ENCODE measurements at places on chromosomes 5 and 9.

DNA sequence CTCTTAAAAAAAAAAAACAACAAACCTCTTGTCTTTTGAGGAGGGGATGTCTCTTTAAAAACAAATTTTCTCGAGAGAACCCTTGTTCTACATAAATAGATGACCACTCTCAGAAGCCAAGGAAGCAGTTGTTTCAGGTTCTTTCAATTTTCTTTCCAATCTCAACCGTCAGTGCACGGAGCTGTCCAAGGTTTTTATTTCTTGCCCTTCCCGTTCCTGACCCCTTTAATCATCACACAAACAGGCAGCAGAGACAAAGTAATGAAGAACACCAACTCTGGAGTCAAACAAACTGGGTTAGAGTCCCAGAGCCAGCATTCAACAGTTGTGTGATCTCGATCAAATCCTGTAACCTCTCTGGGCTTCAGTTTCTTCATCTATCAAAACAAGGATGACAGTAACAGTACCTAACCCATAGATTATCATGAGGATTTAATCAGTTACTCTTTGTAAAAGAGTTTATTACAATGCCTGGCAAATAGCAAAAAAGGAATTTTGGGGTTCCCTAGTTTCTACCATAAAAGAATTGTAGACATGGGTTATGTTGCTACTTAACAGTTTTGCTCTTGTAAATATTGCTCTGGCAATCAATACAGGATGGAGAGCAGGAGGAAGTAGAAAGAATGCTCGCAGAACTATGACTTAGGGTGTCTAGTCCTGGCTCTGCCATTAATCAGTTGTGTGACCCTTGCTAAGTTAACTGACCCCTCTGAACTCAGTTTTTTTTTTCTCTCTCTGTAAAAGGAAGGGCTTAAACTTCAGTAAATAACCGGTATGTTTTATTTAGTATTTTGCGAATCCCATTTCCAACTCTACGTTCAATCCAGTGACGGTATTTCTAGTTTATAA, 1.0 kb upstream of the NIM1K start:
- no peak for DNase-seq

DNA sequence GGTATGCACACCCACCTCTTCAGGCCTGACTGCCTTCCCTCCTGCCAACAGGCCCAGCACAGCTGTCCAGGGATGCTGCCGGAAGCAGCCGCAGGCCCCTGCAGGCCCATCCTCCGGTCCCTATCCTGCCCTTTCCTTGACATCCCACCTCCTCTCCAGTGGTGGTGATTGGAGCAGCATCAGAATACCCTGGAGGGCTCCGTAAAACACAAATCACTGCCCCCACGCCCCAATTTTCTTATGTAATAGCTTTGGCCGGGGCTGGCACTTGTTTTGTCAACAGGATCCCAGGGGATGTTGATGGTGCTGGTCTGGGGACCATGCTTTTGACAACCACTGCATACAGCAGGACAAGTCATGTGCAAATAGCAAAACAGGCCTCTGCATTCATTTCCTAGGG, 274.5 kb downstream of the GADD45G start:
- no peak for DNase-seq

DNA sequence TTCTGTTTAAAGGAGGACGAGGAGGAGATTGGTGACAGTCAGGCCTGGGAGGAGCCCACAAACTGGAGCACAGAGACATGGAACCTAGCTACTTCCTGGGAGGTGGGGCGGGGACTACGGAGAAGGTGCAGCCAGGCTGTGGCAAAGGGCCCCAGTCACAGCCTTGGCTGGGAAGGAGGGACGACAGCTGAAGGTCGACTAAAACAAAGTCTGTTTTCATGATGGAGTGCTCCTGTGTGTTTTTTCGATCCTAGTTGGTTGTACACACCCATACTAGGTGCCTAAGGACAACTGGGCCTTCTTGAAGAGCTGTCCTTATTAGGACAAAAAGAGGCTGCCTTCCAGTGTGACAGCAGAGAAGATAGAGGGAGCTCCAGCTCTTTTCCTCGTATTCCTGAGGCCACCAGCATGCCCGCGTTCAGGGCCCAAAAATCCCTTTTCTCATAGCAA, 2.9 kb downstream of the CCDC107 start:
- no peak for DNase-seq

DNA sequence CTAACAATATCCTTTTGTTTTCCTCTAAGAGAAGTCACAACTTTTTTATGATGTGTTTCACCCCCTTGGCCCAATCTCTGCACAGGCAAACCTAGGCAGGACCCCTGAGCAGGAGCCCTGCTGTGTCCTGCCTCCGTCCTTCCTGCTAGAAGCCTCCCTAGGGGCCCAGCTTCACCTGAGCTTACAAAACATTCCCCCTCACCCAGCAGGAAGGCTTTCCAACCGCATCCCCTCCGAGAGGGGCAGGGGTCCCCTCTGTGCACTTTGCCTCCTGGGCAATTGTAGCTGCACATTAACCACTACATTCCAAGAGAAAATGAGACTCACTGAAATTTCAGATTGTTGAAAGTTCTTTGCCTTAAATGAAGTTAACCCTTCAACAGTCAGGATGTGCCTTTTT, 176.2 kb downstream of the IRX2 start:
- no peak for DNase-seq

- peak; percentile 21 for DNase-seq
These were observed 191.5 kb downstream of the ROR2 start for GRCh38 chr9:91758491-91758981.

GRCh38 chr5:149130121-149130914, 11.0 kb upstream of the ABLIM3 start:
- no peak for DNase-seq

DNA sequence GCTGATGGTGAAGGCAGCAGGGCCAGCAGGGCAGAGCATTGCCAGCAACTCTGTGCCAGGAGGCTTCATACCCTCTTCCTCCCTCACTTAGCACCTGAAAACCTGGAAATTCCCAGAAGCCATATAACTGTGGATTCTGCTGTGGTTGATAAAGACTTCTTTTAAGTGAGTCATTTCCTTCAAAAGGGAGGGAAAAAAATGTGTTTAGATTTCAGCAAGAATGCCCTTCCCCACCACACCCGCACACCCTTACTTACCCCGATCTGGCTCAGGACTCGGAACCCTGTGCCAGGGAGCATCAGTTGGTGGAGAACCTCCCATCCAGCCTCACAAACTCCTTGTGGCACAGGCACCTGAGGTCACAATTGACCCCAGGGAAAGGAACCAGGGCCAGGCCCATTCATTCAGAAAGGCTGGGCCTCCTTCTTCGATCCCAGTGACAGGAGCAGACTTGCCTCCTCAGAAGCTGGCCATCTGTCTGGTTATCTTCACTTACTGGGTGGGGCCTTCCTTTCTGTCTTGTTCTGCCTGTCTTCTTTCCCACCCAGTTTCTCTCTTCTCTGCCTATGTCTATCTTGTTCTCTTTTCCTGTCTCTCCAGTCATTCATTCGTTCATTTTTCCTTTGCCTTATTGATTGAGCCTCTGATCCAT, 62.6 kb downstream of the PLAC8L1 start:
- DNase-seq: no peak

DNA sequence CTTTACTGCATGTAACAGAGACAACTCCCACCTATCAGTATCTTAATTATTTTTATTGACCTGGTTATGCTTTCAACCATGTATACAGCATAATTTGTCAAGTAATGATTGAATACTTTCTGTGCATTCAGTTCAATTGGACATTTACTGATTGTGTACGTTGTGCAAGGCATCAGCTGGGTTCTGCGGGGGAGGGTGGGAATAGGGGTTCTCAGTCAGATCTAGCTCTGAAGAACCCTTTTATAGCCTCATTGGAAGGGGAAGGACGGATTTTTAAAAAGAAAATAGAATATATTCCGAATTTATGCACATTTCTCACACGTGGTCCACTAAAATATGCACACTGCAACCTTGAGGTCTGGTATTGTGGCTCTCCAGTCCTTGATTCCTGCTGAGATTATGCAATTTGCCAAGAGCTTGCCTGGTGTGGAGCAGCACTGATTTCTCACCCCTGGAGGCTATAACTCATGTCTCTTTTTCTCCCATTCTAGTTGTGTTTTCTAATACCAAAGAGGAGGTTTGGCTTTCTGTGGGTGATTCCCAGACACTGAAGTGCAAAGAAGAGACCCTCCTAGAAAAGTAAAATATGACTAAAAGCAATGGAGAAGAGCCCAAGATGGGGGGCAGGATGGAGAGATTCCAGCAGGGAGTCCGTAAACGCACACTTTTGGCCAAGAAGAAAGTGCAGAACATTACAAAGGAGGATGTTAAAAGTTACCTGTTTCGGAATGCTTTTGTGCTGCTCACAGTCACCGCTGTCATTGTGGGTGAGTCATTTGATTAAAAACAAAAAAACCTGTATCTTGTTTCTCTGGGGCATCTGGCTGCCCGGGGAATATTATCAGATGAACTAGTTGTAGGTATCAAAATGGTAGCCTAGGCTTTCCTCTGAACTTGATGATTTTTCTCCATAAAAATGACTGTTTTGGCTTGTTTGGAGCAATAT, 1.7 kb downstream of the SLC1A3 start:
- DNase-seq: no peak

- peak; percentile 40 for DNase-seq
These were observed 43.0 kb downstream of the STRBP start for GRCh38 chr9:123225374-123225813.

Measured in kidney capillary endothelial cell (primary cell).